ENCODE measurements at places on chromosomes 11 and 22. TPM values are rescaled to one million over a fixed set of nuclear protein-coding genes. Genes with fewer than 3 reads are reported as not detected.

Gene PRRG4
- not detected for polyA plus RNA-seq

DNA sequence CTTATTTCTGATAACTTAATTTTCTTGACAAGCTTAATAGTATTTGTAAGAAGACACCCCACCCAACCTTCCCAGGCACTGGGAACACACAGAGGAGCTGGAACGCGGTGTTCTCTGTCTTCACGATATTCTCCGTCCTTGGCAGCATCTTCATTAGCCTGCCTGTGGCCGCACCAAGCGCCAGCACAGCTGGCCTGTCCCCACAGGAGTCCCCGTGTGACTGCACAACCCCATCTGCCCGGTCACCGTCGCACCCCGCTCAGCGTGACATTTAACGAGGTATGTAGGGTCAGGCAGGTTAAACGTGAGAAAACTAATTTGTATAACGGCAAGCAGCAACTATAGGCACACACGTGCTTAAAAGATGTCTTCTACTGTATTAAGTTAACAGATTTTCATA lies 293.3 kb downstream of the BRD1 start:
- no peak for DNase-seq

GRCh38 chr22:19178065-19178656 lies 375 bp downstream of the SLC25A1 start:
- no peak for DNase-seq

DNA sequence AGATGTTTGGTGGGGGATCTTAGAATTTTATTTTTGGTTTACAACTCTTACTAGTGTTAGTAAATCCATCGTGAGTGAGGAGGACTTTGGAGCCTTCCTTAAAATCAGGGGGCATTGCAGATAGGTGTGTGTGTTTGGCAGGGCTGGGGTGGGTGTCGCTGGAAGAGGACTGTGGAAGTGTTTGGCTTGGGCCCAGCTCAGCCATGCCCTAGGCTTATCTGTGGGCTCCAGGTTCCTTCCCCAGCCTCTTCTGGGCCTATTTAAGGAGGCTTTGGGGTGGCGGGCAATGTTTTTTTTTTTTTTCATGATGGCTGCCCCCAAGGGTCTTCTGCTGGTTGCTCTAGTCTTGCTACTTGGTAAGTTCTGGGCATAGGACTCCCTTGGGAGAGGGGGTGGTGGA lies 22.1 kb downstream of the MTFP1 start:
- no peak for DNase-seq

DNA sequence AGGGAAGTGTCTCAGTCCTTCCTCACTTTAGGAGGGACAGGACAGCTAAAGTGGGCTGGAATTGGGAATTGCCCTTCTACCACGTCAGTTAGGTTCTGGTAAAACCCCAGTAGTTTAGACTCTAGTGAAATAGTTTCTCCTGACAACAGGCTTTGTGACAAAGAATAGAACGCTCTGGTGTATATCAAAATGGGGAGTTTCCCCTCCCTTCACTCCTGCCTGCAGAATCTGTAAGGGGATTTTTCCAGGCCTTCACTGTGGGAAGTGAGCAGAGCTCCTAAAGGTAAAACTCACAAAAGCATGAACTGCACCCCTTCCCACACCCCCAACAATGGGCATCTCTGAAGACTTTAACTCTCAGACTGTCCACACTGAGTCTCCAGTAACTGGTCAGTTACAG lies 460.9 kb upstream of the LRRC4C start:
- DNase-seq: no peak

Gene ME3
- polyA plus RNA-seq: 7.1 TPM

Gene TTC9C
- polyA plus RNA-seq: 32.5 TPM

DNA sequence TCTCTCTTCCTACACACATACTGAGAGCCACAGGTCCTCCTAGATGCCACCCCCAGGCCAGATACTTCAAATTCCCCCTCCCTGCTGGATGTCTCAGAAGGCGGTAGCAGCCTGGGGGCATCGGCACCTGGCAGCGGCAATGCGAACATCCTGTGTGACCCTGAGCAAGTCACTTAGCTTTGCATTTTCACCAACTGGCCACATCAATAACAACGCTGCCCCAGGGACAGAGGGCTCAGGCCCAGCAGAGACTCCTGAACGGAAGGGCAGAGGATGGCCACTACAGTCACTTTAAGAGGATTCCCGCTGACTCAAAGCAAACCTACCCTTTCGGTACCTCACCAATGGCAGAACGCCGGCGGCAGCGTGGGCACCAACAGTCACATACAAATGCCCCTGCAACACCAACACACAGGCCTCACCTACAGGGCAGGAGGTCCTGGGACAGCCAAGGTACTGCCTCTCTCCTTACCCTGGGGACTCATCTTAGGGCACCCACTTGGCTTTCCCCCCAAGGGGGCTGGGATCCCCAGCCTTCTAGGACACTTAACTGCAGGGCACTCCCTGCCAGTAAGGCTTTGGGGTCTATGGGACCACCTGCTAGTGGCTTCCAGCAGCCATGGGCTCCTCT lies 1.6 kb downstream of the LMO1 start:
- DNase-seq: no peak

DNA sequence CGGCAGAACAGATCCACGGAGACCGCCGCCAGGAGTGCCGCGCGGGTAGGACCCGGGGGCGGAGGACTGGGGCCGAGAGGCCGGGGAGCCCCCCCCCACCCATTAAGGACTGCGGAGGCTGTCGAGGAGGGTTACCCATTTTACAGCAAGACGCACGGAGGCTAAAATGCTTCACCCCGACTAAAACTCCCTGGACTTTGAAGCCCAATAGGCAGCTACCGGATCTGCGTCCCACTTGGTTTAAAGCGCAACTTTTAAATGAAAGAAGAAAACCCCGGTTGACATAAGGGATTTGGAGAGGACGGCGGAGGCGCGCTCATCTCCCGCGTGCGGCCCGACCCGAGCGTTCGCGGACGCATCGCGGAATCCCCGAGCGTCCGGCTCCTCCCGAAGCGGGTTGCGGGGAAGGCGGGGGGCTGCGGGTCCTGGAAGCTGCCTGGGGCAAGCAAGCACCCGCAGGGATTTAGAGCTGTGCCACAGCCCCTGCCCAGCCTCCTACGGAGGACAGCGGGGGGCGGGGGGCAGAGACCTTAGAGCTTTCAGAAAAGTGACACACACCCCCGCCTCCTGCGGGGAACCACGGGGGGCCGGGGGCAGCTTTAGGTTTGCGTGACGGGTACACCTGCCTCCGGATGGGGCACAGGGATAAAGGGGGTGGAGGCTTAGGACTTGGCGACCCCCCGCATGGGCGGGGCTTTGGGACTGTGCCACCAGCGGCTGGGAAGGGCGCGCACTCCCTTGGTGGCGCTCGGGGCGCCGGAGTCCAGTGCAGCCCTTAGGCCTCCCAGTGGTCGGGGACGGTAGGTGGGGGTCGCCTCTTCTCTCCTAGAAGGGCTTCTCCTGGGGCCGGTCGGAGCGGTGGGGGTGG lies 760 bp upstream of the CELSR1 start:
- no peak for DNase-seq

GRCh38 chr22:31935961-31936635 lies 8.2 kb upstream of the YWHAH start:
- no peak for DNase-seq

DNA sequence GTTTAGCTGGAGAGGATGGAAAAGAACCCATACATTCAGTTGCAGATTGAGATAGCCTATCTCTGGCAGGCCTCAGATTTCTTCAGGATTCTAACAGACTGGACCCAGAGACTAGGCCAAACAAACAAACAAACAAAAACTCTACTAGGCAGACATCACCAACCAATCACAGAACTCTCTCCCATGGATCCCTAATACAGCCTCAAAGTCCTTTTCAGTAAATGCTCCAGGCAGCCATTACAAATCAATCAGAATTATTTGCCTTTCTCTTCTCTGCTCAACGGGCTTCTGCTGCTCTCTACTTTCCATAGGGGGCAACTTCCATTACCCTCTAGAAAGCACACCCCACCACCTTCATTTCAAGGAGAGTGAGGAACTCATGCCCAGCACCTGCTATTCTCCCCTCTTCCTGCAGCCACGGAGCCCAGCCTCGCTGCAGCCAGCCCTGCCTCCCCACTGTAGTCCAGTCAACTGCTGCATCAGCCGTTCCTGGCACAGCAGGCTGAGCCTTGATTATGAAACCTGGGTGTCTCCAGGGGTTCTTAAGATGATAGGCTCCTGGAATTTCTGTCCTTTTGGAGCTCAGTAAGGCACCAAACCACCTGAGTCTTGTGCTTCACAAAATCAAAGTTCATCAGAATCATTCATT lies 19.0 kb upstream of the SMIM35 start:
- DNase-seq: no peak

- no peak for DNase-seq
These were observed 5.4 kb upstream of the MTMR3 start for GRCh38 chr22:29877620-29878019.

Gene ZNF214
- 1.9 TPM for polyA plus RNA-seq

DNA sequence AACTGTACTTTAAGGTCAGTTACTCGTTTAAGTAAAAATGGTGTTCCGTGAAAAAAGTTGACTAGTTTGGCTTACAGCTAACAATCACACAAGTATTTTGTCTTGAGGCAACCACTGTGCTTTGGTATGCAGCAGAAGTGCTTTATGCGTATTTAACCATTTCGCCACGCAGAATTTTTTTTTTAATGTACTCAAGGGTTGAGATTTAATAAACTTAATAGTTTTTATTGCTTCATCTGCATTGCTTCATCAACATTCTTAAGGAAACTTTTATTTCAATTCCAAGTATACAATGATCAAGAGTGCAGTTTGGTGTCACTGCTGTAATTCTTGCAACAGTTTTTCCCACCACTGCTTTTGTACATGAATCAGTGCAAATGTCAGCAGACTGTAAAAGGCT lies 66.4 kb downstream of the ZNRF3 start:
- no peak for DNase-seq

- DNase-seq: no peak
These were observed 94.5 kb downstream of the CASP12 start for GRCh38 chr11:104803776-104804175.

Gene SLCO2B1
- polyA plus RNA-seq: not detected

GRCh38 chr11:2348986-2349385 lies 28.1 kb upstream of the CD81 start:
- no peak for DNase-seq

Gene NOX4
- polyA plus RNA-seq: 5.1 TPM

- no peak for DNase-seq
These were observed 561.4 kb upstream of the CCDC90B start for GRCh38 chr11:83847467-83848034.

- no peak for DNase-seq
These were observed 216.6 kb downstream of the CEP164 start for GRCh38 chr11:117544130-117544800.

Gene REXO2
- 310 TPM for polyA plus RNA-seq

DNA sequence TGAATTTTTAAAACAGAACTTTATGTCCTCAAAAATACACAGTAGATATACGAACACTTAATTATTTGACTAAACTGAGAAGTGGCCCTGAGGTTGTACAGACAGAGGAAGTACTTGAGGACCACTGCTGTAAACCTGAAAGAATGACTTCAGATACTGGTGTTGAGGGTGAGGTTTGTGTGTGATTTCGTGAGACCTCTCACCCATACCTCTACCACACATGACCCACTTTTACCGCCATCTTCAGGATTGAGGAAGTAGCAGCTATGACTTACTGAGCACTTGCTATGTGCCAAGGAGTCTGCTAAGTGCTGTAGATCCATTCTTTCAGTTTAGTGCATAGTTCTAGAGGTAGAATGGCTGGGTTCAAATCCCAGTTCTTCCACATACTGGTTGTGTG lies 21.9 kb downstream of the MMP13 start:
- no peak for DNase-seq

- no peak for DNase-seq
These were observed 4.5 kb downstream of the TLCD5 start for GRCh38 chr11:120329556-120329955.

Gene CD3D
- not detected for polyA plus RNA-seq

DNA sequence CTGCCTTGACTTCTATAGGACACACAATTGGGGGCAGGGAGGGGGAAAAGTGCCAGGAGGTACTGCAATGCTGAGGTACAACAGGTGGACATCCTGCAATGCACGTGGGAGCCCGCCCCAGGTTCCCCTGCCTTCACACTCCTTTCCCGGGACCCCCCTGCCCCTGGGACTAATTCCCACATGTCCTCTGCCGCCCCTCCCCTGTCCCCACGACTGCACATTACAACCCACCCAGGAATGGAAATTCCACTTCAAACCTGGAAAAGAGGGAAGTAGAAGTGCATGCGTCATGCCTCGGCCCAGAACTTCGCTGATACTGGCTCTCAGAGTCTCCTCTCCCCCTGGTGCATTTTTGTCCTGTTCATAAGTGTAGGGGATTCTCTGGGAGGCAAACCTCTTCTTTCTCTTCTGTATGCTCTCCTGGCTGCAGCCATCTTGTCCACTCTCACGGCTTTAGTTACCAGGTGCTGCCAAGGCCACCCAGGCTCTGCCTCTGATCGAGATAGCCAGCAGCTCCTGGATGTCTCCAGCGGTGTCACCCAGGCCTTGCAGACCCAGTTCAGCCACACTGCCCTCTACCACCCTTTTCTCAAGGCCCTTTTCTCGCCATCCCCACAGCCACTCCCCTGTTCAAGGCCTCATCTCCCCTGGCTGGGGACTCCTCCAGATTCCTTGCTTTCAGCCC lies 43.7 kb downstream of the GDPD5 start:
- DNase-seq: no peak

DNA sequence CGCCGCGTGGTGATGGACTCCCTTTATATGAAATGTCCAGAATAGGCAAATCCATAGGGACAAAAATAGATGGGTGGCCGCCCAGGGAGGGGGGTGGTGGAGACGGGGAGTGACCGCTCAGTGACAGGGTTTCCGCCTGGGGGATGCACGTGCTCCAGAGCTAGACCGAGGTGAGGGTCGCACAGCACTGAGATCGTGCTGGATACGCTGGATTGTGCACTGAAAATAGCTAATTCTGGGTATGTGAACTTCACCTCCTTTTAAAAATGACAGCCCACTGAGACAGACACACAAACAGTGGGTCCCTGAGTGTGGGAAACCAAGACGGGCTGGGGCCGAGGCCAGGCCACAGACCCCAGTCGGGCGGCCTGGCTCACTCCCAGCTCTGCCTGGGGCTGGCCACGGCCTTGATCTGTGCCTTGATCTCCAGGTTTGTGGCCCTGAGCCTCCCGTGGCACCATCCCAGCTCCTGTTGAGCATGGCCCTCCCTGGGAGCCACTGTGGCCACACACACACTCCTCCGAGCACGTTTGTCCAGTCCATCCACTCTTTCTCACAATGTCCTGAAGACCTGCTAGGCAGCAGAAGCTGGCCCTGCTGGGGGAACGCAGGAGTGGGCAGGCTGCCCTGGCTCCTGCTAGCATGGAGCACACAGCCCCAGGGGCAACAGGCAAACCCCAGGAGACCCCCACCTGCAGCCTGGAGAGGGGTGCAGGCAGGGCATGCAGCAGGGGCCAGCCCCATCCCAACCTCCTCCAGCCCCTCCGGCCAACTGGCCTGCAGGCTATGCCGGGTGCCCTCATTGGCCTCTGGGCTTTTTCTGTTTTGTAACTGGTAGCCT lies 41.0 kb upstream of the TH start:
- DNase-seq: no peak

Gene MAJIN
- not detected for polyA plus RNA-seq

GRCh38 chr11:113874581-113875233 lies 665 bp downstream of the USP28 start:
- no peak for DNase-seq

Gene DTX4
- 1.4 TPM for polyA plus RNA-seq

GRCh38 chr11:95788921-95789505 lies 569 bp downstream of the FAM76B start:
- DNase-seq: no peak

Measured in AG04450 (cell line).